CD14-positive monocyte (primary cell): ENCODE measurements at places on chromosomes 6 and 20.

GRCh38 chr6:18613319-18613925 is 226.3 kb downstream of the RNF144B start:
- DNase-seq: no peak

DNA sequence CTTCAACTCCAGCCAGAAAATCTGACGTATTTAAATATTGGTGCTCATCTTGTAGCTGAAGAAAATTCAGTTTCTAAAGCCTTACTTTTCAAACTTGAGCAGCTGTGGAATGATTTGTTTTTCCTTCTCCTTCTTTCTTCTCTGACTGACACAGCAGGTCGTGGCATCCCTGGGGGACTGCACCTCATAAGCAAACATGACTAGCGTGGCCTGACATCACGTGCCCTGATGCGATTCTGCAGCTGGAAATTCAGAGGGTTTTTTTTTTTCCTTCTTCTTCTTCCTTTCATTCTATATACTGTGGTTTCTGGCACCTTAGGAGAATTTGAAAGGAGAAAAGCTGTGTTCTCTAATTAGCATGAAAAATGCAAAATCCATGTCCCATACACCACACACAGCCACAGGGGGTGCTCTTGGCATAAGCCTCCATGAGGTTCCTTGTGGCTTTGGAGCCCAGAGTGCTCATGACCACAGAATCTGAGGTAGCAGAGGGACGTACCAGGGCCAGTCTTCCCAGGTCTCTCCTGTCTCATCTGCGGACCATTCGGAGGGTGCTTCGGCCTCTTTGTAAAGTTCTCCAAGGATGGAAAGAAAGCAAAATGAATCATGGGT is 258.5 kb upstream of the CDH4 start:
- no peak for DNase-seq

- no peak for DNase-seq
Observed at GRCh38 chr6:15824811-15825210, 162.0 kb upstream of the DTNBP1 start.

- DNase-seq: no peak
Observed at GRCh38 chr20:13174402-13174801, 46.7 kb upstream of the ISM1 start.

- no peak for DNase-seq
Observed at GRCh38 chr20:20692587-20692986, 19.9 kb downstream of the RALGAPA2 start.

DNA sequence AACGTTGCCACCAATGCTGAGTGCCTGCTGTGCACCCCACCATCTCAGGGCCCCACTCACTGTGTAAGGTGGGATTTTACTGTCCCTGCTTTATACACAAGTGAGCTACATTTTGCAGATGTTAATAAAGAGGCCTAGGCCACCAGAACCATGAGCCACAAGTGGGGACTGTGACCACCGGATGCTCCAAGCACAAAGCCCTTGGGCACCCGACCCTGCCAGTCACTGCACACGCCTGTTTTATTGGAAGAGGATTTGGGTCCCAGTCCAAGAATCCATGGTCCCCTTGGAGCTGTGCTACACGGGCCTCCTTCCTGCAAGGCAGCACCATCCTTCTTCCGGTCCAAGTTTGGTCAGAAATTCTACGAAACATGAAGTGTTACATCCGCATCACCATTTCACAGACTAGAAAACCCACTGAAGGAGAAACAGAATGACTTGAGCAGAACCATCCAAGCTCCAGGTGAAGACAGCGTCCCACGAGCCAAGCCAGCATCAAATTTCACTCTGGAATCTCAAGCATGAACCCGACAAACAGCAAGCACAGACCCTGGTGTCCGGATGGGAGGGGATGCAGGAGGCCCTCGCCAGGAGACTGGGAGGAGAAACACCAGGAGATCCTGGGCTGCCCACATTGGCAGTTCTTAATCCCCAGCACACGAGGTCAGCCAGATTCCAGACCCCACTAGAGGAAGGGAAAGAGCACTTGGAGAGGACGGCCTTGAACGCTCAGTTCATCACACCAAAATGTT is 226.9 kb downstream of the DLL1 start:
- no peak for DNase-seq

DNA sequence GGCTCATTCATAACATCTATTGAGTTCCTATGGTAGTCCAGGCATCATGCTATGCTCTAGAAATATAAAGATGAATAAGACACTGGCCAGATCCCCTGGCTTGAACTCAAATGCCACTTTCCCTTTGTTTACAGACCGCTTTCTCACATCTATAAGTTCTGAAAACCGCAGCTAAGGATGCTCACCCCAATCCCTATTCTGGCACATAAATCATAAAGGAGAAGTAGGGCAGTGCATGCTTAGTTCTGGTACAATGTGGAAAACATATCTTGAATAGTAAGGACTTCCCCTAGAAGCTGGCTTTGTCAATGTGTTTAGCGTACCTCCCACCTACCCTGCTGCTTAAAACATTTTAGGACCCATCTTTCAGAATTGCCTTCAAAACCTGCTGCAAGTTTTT is 26.4 kb downstream of the MRS2 start:
- DNase-seq: no peak

DNA sequence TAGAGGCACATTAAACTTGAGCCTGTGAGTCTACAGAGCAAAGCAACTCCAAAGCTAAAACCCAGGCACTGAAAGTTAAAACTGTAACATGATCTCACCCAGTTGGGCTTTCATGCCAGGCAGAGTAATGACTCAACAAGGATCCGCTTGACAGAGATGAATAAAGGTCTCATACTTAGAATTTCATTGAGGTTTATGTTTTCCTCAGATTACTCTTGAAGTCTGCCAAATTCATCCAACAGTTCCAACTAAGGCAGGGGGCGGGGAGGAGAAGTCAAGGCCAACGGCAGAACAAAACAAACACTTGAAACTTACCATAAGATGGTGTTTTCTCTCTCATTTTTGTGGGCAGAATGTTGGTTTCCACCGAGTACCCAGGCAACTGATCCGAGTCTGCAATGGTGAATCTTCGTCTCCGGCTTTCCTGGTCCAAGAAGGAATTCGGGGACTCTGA is 54.0 kb upstream of the IPCEF1 start:
- no peak for DNase-seq

DNA sequence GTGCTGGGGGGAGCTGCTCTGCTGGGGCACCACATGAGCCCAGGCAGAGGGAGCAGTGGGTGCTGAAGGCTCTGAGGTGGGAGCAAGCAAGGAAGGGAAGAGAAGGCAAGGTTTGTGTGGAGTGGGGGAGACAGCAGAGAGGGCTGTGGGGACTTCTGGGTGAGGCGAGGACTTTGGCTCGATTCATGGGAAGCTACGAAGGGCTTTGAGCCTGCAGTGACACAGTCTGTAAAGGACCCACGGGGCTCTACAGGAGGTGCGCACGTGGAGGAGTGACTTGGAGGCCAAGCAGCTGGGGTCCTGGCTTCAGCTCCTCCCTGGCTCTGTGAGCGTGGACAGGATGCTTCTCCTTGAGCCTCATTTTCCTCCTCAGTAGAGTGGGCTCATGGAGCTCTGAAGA is 29.1 kb upstream of the CSNK2A1 start:
- DNase-seq: no peak

DNA sequence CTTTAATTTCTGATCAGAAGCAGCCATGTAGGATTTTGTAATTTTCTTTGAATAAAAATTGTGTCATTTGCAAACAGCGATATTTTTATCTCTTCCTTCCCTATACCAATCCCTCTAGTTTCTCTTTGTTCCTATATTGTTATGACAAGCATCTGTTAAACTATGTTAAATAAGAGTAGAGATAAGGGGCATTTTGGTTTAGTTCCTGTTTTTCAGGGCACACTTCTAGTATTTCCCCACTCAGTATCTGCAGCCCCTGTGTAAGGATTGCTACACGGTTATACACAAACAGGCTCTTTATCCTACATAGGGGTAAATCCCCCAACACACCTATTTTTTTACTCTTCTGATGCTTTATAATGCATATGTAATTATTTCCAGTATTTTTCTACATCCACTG is 42.1 kb downstream of the TRERF1 start:
- peak; percentile 73 for DNase-seq

DNA sequence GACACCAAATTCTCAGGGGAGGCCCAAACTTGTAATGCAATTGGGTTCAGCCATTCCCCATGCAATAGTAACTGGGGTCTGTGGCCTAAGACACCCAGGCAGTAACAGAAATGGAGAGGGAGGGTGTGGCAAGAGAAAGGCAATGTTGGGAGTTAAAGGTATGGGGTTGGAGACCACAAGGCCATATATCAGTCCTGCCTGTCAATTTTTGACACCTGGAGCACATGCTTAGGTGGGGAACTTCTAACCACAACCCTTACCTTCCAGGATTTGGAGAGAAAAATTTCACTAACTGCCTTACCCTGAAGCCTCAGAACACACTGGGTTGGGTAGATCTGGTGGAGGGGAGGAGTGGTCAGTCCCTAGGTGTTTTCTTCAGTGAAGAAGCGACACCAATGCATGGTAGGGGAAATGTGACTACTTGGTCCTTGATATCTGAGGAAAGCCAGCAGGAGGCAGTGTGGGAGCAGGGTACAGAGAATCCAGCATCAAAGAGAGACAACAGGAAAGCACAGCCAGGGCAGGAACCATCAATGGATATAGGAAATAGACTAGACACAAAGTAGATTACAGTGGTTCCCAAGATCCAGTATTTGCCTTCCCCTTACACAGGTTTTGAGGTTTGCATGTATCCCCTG is 6.8 kb upstream of the USP49 start:
- DNase-seq: peak; percentile 25

GRCh38 chr20:34636648-34637047 is 40.2 kb downstream of the PIGU start:
- no peak for DNase-seq

DNA sequence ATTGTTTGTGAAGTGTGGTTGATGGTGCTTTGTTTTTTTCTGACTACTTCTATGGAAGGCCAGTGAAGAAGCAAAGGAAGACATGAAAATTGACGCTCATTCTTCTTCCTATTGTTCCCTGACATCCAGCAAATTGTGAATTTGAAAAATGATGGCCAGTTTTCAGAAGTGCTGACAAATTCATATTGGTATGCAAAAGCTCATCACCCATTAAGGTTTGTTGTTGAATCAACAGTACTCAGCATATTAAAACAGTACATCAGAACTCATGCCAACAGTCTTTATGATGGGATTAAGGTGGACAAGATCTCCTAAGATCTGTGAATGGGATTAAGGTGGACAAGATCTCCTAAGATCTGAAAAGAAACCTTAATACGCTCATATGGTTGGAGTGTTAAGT is 1.0 kb upstream of the MTG2 start:
- DNase-seq: no peak

GRCh38 chr20:45983279-45983743 is 11.3 kb upstream of the ZNF335 start:
- no peak for DNase-seq

GRCh38 chr6:46381057-46381456 is 110.2 kb downstream of the RCAN2 start:
- no peak for DNase-seq

- no peak for DNase-seq
Observed at GRCh38 chr6:163862701-163863100, 448.2 kb downstream of the QKI start.

DNA sequence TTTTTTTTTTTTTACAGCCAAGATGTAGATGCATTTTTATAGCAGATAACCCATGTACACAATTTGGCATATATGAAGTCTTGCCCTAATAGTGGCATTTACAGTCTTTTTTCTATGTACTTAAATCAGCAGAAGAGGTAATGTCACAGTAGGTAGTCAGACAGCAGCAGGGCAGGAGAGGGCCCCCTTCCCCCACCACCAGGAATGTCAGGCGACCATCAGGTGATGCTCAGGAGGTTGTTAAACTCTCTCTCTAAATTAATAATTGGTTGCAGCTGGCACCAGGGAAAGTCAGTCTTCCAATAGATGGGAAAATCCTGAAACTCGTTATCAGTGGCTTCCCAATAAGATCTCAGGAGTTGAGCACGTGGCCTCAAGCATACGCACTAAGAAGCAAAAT is 188.0 kb upstream of the ADGRB3 start:
- no peak for DNase-seq

GRCh38 chr6:86273936-86274335 is 631.2 kb upstream of the SYNCRIP start:
- no peak for DNase-seq

DNA sequence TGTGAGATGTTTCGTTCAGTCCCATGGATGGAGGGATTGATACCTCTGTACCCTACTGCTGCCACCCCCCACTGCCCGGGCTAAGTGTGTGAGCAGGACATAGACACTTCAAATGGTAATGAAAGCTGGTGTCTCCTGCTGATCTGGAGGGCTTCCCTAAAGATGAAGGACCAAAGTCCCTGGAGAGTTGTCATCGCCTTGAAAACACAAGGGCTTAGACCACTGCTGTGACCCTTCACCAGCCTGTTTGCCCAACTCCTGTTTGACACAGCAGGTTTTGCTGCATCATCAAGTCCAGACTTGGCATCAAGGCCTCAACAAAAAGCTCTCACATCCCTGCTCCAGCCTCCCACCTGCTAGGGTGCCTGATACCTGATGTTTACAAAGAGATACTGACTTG is 57.9 kb upstream of the FAM8A1 start:
- DNase-seq: no peak

- no peak for DNase-seq
Observed at GRCh38 chr6:163834226-163834970, 419.9 kb downstream of the QKI start.

DNA sequence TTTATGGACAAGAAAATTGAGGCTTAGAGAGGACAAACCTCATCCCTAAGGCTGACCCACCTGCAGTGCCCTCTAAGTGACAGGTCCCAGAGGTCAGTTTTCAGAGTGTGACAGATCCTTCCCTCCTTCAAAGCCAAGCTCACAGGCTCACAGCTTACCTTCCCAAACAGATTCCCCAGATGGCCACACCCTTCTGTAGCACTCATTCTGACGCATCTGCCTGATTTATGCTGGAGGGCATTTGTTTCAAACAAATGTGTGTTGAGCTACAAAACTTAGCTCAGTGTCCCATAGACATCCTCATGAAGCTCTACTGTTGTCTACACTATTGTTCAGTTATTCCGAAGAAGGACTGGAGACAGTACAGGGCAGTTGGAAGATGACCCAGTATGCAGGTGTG is 60.6 kb upstream of the RIN2 start:
- no peak for DNase-seq

DNA sequence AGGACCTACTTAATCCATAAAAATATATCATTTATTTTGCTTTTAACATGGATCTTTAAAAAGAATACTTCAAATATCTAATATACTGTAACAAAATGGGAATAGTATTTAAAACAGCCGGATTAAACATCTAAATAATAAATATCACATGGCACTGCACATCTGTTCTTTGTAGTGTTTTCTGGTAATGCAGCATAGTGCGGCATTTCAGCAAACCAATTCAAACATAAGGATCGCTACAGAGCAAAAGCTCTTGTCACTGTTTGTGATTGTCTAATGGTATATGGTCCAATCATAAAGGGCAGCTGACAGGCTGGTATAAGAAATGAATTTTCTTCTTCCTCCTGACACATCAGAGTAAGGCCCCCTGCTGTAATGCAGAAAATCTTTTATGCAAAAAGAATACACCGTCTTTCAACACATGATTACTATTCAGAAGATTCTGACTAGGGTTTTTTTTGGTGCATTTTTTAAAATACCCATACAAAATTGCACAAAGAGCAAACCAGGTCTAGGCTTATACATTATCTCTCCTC is 40.0 kb upstream of the POU3F2 start:
- no peak for DNase-seq

GRCh38 chr20:43537921-43538877 is 20.6 kb upstream of the SGK2 start:
- DNase-seq: peak; percentile 41
